ENCODE measurements at places on chromosomes 4 and X.

- DNase-seq: no peak
Observed at GRCh38 chr4:79223993-79224776, 101.7 kb downstream of the NAA11 start.

- DNase-seq: no peak
Observed at GRCh38 chr4:11028334-11028733, 343.8 kb upstream of the CLNK start.

DNA sequence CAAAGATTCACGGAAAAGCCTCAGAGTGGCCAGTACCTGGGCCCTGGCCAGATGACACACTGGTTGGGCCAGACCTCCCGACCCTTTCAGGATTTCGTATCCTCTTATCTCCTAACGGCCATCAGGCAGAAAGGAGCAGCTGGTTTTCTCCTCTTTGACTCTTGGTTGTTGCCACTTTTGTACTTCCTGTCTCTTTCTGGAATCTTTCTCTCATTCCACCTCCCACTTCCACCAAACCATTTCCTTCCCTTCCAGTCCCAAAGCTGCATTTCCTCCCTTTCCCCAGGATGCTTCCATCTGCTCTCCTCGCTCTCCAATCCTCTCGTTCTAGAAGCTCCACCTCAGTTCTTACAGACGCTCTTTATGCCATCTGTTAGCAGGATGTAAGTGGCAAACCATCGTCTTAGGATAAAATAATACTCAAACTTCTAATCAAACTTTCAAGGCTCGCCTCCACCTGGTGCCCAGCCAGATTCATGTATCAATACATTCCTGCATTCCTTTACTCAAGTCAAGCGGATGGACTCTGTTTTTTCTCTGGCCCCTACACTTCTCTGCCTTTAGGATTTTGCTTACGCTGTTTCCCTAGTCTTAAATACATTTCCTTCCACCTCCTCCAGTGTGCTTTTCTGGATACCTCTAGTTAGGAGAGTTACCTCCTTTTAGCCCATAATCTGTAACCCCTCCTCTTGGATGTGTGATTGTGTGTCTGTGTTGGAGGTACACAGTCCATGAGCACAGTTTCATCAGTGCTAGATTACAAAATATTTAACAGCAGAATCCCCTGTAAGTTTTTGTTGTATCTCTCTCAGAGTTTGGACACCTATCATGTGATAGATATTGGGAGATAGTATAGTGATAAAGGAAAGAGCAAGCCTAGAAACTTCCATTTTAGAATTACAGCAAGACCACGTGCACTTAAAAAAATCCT, 70.4 kb downstream of the LDB2 start:
- DNase-seq: no peak

- no peak for DNase-seq
Observed at GRCh38 chr4:142379277-142380051, 466.6 kb downstream of the INPP4B start.

DNA sequence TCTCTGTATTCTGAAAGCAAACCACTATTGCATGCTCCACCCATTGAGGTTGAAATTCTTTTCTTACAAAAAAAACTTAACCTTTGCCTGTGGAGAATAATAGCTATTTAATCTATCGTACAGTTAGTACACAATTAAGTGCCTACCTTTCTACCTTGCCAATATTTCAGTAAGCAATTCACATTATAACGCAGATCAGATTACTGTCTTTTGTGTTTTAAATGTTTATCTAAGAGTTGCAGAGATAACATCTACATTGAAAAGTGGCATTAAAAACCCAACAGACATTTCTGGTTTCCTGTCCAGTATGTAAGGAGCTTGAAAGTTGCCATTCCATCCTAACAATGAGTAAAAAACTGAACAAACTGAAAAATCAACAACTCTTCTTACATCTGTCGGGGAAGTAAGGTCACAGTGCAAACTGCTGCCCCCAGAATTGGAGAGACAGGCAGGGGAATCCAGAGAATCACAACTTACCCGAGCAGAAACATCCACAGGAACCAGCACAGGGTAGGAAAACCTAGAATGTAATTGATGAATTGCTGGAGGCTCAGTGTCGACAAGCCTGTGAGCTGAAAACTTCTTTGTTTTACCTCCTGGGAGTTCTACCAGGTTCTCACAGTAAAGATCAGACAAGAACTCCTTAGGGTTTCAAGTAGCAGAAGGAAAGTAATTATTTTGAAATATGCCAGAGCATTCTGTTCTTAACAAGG, 27.3 kb upstream of the ACSL4 start:
- DNase-seq: no peak

DNA sequence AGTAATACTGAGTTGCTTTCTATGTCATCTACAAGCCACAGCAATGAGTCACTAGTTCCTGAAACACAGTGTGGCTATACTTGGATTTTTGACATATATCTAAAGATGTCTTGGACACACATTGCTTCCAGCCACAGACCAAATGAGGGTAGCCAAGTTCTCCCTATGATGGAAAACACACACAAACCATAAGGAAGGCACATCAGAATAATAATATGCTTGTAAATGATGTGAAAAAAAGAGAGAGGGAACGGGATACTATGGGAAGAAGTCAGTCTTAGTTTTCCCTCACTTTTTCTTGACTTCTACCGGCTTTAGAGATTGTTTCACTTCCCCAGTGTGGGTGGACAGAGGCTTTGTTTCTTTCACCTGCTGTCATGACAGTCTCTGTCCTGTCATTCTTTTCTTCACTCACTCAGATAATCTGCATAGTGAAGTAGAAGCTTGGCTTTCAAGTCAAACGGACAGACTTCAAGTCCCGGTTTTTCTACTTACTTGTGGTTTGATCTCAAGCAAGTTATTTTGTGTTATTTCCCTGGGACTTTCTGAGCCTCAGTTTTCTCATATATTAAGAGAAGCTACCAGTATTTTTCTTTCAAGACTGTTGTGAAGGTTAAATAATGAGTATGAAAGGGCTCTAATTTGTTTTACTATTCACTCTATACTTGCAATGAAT, 34.7 kb downstream of the P2RY10 start:
- DNase-seq: no peak

DNA sequence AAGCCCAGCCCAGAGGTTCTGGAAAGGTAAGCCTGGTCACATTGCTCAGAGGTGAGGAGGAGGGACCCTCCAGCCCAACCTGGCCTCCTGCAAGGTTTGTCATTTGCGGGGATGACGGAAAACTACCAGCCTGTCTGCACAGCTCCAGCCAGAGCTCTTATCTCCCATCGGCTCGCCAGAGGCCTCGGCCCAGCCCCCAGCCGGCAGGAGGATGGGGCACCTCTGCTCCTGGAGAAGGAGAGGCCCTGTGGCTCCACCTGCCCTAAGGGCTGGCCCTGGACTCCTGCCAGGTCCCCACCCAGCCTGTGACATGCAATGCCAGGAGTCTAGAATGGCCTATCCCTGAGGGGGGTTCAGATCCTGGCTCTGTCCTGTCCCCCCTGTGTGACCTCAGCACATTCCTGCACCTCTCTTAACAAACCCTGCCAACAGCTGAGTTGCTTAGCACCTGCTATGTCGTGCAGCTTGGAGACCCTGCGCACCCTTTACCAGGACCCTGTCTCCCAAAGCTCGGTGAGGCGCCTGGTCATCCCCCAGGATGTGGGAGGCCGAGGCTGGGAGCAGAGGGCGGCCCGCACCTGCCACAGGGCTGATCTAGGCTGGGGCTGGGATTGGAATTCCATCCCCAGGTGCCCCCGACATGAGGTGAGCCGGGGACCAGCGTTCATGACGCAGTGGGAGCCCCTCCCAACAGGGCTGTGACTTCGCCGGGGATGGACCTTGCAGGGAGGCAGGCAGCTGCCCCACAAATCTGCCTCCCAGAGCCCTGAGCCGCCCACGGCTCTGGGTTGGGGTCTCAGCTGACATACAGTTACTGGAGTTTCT, 14.4 kb downstream of the ADRA2C start:
- no peak for DNase-seq

GRCh38 chrX:24343719-24344118, 16.7 kb upstream of the SUPT20HL1 start:
- no peak for DNase-seq

GRCh38 chr4:184575306-184575705, 73.9 kb downstream of the CASP3 start:
- DNase-seq: no peak

DNA sequence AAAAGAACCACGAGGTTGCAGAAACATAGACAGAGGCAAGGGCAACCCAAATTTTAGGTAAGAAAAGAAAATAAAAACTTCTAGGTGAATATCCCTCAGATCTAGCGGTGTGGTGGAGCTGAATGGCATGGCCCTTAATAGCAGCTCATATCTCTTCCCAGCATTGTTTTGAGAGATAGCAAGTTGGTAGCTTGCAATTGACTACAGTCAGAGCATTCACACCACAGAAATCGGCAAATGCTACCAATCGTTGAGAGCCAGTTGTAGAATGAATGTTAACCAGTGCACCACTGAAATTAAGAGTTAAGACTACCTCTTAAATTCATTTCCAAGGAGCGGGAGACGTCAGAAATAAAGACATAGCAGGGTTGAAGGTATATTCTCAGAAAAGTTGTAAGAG, 184.0 kb upstream of the KIT start:
- DNase-seq: no peak

GRCh38 chr4:38091636-38092035, 131.4 kb downstream of the PTTG2 start:
- no peak for DNase-seq
